ENCODE measurements at places on chromosomes 11 and 22. TPM values are rescaled to one million over a fixed set of nuclear protein-coding genes. Genes with fewer than 3 reads are reported as not detected.

DNA sequence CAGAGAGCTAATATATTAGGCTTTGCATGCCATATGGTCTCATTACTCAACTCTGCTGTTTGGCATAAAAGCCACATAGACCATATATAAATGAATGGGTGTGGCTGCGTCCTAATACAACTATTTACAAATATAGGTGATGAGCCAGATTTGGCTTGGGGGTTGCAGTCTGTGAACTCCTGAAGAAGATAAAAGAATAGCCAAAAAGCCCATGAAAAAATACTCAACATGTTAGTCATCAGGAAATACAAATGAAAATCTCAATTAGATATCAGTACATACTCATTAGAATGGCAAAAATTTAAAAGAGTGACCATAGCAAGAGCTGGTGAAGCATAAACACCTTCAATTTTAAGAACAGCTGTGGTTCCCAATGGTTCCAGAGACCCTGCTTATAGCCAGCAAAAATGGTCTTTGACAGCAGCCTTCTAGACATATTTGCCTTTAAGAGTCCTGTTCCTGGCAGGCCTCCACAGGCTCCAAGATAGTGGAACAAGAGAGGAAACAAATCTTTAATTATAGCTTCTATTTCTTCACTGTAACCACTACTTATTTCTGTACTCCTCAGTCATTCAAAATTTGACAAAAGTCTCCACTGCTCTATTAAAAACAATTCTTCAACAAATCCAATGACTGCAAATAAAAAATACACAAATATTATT, 16.1 kb downstream of the C2CD3 start:
- no peak for DNase-seq

DNA sequence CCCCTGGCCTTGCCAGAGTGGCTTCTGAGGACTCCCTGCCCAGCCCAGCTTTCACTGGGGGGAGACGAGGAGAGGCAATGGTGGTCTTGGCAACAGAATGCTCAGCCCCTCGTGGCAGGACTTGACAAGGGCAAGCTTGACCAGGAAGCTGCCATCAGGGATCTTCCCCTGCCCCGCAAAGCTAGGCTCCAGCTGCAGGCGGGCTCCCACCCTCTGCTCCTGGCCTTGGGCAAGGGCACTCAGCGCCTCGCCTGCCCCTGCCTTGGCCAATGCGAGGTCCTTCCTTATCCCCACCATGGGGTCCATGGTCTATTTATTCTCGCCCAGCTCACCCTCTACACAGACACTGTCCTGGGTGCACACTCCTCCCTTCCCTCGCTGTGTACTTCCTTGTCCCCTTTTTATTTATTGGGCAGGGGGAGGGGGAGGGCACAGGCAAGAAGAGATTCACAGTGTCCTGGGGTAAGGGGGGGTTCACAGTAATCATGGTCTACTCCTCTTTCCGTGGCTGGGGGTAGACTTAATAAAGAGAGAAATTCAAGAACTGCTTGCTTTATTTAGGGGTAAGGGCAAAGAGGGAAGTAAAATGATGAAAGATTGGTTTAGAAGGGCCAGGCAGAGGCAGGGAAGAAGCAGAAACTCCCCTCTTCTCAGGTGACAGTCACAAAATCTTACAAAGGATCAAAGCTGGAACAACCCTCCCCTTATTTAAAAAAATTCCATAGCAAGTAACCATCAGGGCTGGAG, 1.6 kb downstream of the GPHA2 start:
- DNase-seq: no peak

DNA sequence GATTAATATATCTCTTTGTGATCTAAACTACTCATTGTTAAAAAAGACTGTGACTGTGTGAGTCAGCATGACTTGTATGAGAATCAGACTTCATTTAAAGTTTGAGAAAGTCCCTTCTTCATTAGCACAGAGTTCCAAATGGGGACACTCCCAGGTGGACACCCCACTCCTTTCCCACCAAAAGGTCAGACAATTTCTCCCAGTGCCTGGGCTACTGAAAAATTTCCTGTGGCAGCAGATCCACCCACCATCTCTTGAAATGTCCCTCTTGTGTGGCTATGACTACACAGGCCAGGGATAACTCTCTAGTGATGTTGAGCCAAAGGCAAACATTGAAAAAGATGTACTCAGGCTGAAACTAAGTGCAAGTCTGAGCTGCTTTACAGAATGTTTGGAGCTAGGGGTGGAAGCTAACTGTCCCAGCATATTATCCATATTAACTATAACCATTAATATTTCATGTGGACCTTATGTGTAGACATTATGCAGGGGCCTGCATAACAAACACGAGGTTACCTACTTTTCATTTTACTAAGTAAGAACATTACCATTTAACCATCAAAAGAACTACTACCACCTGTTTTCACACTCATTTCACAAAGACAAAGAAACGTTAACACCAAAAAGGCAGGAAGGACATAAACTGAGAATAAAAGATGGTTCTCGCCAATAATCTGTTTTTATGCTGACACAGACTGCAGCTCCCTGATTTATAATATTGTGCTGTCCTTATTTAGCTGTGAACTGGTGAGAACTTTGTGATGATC, 44.8 kb downstream of the MMP20 start:
- no peak for DNase-seq

DNA sequence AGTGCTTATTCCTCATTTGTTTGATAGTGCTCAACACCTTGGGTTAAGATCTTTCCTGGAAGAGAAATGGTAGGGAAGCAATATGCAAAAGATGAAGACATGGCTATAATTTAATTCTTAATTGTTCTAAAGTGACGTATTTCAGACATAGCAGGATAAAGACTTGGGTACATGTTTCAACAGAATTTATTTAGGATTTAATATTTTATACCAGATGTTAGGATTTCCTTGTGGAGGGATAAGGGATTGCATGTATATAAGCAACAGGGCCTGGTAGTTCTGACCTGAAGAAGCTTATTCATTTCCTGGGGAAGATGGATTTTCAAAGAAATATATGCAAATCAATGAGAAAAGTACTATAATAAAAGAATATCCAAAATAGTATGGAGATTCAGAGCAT, 163.8 kb downstream of the FAT3 start:
- DNase-seq: no peak

The LARGE2 gene
- 16.3 TPM for total RNA-seq

The OR2AT4 gene
- total RNA-seq: not detected
